Chondrocyte (in vitro differentiated cells): ENCODE measurements at places on chromosomes 16 and 17.

GRCh38 chr16:2527071-2527783 is 4.0 kb downstream of the CEMP1 start:
- no peak for DNase-seq

DNA sequence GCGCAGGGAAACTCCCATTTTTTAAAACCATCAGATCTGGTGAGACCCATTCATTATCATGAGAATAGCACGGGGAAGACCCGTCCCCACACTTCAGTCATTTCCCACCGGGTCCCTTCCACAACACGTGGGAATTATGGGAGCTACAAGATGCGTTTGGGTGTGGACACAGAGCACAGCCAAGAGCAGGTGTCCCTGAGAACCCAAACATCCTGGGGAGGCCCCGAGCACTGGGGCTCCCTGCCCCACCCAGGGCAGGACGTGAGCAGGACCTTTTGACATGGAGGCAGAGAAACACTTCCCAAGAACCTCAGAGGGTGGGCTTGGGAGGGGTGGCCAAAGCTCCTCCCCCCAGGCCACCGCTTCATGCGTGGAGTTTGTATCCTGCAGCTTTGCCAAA is 89.9 kb upstream of the DNAH17 start:
- DNase-seq = no peak

DNA sequence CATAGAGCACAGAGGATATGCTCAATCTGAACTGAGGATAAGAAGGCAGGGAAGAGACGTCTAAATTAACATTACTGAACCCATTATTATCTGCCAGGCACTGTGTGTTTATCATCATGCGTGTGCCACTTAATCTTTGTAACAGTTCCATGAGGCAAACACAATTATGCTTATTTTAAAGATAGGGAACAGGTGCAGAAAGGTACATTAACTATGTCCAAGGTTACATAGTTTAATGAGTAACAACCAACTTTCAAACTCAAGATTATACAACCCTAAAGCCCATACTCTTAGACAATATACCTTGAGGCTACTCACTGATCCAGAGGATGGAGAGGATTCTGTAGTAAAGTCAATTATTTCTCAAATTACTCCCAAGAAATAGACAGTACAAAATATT is 43.2 kb downstream of the STH start:
- DNase-seq = no peak

DNA sequence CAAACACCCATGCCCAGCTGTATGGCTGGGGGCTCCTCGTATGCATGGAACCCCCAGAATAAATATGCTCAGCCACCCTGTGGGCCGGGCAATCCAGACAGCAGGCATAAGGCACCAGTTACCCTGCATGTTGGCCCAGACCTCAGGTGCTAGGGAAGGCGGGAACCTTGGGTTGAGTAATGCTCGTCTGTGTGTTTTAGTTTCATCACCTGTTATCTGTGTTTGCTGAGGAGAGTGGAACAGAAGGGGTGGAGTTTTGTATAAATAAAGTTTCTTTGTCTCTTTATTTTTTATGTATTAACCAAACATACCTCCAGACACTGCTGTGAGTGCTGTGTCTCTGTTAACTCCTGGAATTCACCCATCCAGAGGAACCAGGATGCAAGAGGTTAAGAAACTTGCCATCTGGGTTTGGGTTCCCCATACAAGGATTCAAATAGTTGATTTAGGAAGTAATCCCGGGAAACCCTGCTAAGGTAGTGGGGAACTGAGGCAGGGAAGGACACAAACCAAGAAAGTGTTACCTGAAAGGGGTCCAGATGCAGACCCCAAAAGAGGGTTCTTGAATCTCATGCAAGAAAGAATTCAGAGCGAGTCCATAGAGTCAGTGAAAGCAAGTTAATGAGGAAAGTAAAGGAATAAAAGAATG is 37.4 kb upstream of the IL21R start:
- no peak for DNase-seq

- DNase-seq = no peak
Observed at GRCh38 chr16:83856792-83857191, 42.1 kb upstream of the MLYCD start.

GRCh38 chr17:78374631-78375274 is 3.7 kb upstream of the PGS1 start:
- DNase-seq = no peak

DNA sequence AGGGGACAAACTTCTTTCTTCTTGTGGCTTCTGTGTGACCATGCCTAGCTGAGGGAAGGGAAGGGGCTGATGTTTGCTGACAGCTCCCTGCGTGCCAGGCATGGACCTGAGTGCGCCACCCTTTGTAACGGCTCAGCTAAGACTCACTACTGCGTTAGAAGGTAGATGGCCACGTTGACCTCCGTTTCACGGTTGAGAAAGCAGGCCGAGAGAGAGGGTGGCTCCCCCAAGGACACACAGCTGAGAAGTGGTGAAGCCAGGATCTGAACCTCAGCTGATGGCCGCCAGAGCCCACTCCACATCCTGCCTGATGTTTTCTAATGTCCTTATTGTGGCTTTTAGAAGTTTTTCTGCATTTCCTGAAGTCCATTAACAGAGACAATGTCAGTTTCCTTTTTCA is 45.1 kb downstream of the RGS9 start:
- DNase-seq = no peak

DNA sequence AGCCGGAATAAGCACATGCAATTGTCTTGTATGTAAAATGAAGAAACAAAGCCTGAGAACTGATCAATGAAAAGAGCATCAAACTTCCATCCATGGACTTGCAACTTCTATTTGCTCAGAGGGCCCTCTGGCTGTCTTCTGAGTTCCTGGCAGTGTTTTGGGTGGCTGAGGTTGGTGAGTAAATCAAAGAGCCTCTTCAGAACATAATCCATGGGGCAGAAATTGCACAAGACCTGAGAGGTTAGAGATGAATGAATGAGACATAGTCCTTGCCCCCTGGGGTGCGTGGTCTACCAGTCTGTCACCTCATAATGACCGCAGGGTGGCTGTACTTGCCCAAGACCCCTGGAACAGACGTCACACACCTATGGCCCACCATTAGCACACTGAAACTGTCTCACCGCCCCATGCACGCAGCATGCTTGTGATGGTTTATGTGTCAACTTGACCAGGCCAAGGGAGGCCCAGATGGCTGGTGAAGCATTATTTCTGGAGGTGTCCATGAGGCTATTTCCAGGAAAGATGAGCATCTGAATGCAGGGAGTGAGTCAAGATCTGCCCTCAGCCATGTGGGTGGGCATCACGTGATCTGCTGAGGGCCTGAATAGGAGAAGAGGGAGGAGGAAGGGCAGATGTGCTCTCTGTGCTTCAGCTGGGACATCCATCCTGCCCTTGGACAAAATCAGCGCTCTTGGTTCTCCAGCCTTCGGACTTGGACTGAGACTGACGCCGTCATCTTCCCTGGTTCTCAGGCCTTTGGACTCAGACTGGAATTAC is 8.3 kb downstream of the PIK3R6 start:
- DNase-seq = no peak

DNA sequence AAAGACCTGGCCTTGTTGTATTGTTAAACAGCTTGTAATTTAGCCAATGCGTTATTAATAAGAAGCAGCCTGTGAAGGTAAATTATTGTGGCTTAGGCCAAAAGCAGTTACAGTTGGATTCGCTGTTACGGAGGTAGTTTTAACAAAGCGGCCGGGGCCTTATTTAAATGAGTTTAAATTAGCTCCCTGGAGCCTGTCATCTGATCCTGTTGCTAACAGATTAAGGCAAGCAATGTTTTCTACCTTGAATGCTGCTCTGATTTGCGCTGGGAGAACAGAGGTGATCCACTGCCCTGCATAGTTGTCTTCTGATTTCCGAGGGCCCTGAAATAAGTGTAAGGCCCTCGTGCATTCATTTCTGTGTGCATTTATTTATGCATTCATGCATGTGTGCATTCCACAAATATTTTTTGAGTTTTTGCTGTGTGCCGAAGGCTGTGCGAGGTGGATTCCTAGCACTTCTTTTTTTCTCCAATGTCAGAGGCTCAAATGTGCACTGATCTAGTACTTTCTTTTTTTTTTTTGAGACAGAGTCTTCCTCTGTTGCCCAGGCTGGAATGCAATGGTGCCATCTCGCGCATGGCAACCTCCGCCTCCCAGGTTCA is 10.9 kb downstream of the SEC14L5 start:
- DNase-seq = no peak

DNA sequence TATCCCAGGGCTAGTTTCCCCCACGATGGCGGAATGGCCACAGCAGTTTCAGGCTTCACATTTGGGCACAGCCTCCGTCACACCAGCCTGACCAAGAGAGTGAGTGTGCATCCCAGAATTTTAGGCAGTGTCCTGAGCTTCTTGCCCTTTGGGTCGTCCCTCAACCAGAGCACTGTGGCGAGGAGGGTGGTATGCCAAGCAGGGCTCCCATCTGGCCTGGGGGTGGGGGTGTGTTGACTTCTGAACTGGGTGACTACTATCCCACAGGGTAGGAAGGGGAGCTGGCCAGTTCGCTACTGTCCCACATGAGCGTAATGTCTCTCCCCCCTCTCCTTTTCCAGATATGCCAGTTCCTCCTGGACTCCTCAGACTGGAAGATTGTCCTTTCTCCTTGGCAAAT is 16.1 kb downstream of the USP10 start:
- DNase-seq = no peak

DNA sequence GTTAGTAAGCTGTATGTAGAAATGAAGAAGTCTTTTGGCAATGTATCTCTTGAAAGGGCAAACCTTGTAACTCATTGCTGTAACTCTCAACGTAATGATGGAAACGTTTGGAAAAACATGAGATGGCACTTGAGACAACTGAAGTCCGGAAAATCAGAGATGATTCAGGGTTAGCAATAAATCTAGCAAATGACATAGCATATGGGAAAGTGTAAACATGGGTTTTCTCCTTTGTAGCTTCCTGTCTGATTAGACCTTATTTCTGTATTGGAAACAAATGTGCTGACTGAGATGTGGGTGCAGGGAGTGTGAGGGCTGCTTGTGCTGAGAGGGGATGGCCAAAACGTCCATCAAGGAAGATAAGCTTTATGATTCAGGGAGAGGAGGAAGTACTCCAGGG is 110.7 kb upstream of the FAM20A start:
- DNase-seq = no peak

DNA sequence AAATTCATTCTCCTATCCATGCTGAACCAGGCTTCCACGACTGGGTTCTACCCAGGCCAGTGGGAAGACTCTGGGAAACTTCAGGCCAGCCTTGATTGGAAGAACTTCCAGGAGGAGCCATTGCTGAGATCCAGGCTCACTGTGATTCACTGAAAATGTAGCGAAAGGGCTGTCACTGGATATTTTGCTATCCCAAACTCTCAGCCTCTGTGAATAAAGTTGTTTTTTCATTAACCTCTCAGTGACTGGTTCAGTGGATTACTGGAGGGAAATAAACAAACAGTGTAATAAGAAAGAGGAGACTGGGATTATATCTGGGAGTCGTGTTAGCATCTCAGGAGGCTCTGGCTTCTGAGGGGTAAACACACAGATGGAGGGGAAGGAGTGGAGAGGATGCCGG is 3.1 kb downstream of the FOXL1 start:
- no peak for DNase-seq

DNA sequence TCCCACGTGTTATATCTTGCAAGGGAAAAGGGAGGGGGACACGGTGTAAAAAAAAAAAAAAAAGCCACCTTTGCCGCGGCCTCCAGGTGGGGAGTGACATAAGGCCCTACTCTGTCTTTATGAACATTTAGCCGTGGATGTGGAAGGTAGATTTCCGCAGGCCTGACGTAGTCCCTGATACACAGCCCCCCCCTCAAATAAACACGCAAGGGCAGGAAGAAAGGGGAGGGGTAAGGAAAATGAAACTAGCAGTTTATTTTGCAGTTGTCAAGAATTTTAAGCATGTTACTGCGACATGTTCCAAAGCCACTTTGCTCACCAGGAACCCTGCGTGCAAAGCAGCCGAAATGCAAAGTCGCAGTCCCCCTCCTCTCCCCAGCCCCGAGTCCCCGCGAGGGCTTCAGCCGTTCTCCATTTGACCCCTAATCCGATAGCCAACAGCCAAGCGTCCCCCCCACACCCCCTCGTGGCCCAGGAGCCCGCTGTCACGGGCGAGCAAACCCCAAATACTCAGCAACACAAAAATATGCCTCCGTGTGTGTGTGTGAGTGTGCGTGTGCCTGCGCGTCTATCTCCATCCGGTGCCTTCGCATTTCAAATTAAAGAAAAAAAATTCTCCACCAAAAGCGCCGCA is 1.2 kb downstream of the CBX4 start:
- no peak for DNase-seq

DNA sequence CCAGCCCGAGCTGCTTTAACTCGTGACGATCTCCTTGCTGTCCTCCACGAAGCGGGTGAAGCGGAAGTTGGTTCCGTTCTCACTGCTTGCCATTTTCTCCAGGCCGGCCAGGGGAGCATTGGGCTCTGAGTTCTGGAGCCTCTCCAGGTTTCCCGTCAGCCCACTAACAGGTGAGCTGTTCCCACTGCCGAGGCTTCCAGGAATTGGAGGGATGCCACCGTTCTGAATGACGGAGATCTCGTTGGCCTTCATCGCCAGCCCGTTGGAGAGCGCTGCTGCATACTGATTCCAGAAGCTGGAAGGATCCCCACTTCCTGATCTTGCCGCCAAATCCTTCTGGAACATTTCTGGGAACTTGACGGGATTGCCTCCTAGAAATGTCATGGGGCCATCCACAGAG is 14.0 kb downstream of the SALL1 start:
- DNase-seq = no peak

GRCh38 chr16:1548727-1549126 is 15.3 kb downstream of the TMEM204 start:
- DNase-seq = peak; percentile 59

DNA sequence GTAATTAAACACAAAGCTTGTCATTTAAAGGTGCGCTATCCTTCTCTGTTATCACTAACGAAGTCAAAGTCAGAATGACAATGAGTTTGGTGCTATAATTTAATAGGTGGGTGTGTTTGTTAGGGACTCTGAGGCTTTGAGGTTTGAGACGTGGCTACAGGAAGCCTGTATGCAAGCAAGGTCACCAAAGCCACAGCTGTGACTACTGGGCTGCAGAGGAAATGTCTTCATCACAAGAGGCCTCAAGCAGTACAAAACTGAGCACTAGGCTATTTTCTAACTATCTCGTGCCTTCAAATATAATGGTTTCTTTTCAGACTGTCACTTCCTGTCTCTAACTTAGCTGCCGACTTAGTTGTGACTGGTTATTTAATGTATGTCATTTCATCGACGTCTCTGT is 141.2 kb downstream of the AATF start:
- no peak for DNase-seq

GRCh38 chr17:62933501-62934385 is 32.3 kb upstream of the TANC2 start:
- no peak for DNase-seq

DNA sequence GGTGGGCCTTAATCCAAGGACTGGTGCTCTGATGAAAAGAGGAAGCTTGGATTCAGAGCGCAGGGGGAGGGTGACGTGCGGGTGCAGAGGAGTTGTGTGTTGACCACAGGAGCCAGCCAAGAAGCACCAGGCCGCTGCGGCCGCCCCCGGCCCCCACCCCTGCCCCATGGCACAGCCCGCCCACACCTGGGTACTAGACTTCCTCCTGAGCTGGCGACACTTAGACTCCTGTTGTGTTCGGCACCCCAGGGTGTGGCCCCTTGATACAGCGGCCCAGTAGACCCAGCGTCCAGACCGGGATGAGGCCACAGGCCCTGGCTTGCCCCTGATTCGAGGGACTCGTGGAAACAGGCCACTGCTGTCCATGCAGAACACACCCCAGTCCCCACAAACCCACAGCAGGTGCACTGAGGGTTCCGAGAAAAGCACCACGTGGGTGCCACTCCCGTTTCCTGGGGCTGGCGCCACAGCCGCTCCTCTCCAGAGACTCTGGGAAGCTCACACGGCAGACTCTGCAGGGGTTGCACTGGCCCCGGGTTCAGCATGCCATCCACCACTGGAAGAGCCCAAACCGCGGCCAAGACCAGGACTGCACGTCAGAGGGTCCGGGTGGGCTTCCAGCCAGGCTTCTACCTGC is 5.7 kb upstream of the SNAI3 start:
- DNase-seq = no peak

GRCh38 chr17:45869676-45870341 is 24.5 kb upstream of the MAPT start:
- no peak for DNase-seq
